Activated T-helper 1 cell treated with anti-CD3 and anti-CD28 coated beads, Interleukin-12 subunit alpha, Interleukin-12 subunit beta, Interleukin-2, Interleukin-4 antibody, amounts not matched to agents 30 ng/mL and 10 ng/mL and 1 ng/mL, durations not matched to agents 14 hours and 24 hours and 36 hours (primary cell): ENCODE measurements at places on chromosomes 12 and 14.

DNA sequence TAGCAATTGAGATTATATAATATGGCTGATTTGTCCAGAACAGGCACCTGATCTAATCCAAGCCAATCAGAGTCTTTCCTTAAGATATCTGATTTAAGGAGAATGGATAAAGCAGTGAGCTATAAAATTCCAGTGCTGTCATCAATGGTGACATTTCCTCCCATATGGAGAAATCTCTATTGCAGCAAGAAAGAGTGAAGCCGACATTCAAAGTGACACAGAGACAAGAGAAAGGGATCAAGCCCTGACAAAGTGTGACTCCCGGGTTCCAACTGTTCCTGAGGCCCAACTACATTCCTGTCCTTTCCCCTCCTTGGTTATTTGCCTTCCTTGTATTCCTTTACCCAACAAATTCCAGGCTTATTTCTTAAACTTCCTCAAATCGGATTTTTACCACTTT is 430.0 kb upstream of the SOX5 start:
- DNase-seq = no peak
- H3K4me1 ChIP-seq = no peaks in the 10 kb centered on the region
- no peak overlapping the region for H3K4me3 ChIP-seq
- no peaks in the 10 kb centered on the region for H3K27me3 ChIP-seq
- H3K36me3 ChIP-seq = no peaks in the 10 kb centered on the region

DNA sequence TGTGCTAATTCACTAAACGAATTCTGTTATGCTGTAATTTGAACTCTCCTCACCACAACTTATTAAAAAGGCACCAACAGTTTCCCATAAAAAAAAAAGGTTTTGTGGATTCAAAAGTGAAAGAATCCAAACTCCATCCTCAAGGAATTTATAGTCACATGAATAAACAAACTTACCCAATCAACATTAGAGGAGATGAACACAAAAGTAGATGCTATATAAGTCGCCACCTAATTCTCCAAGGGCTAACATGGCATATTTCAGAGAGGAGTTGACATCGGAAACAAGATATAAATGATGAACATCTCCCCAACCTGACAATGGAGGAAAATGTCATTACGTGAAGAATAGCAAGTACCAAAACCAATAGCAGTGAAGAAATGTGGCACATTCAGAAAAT is 265.5 kb upstream of the PRKD1 start:
- no peak overlapping the region for H3K4me3 ChIP-seq
- no peaks in the 10 kb centered on the region for H3K36me3 ChIP-seq
- no peak overlapping the region for H3K27ac ChIP-seq
- DNase-seq = no peak

DNA sequence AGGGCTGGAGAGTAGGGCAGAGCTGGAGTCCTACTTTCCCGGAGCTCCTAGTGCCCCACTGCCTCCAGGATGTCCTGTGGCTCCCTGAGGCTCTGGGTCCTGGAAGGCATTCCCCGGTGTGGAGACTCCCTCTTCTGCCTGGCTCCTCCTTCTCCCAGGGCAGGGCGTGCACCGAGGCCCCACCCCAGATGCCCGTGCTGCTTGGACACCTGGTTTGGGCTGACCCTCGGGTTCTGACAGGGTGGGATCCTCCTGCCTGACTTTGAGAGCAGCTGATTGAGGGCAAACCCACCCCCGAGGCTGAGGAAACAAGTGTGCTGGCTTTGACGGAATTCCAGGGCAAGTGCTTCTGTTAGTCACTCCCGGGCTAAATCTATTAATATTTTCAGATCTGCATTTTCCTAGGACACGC is 15.4 kb downstream of the TEAD4 start:
- no peak overlapping the region for H3K27ac ChIP-seq
- DNase-seq = no peak
- no peaks in the 10 kb centered on the region for H3K36me3 ChIP-seq
- no peaks in the 10 kb centered on the region for H3K27me3 ChIP-seq

DNA sequence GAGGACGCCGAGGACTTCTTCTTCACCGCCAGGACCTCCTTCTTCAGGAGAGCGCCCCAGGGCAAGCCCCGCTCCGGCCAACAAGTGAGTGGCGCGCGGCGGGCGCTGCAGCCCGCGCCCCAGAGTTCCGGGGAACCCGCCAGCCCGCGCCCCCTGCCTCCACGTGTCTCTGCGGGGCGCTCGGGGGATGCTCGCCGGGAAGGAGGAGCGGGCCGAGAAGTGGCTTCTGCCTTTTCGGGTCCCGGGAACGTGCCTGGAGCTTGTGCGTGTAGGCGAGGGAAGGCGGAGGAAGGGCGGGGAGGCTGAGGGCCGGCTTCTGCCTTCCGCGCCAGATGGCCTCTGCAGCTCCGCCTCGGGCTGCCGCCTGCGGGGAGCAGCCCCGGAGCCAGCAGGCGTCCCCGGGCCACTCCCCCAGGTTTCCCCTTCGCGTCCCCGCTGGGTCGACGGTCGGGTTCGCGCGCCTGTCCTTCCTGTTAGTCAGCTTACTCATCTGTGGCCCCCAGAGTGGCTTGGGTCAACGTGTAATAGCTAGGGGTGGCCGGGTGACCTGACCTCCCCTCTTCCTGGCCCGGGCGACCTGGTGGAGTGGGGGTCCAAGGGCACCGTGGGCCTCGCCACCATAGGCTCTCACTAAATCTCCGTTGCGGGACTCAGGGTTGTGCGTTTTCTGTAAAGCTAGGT is 505 bp downstream of the RASSF3 start:
- DNase-seq = peak; percentile 69
- H3K4me1 ChIP-seq = peaks cover 49% of the 10 kb centered on the region
- peak overlapping the region; percentile 97 for H3K4me3 ChIP-seq
- H3K27ac ChIP-seq = peak overlapping the region; percentile 89

- no peak for DNase-seq
- no peak overlapping the region for H3K4me3 ChIP-seq
- H3K4me1 ChIP-seq = no peaks in the 10 kb centered on the region
- peaks cover 2% of the 10 kb centered on the region for H3K27me3 ChIP-seq
- no peaks in the 10 kb centered on the region for H3K36me3 ChIP-seq
- no peak overlapping the region for H3K27ac ChIP-seq
Observed at GRCh38 chr12:103529306-103529705, 33.5 kb upstream of the C12orf42 start.

- H3K27ac ChIP-seq = no peak overlapping the region
- no peak overlapping the region for H3K4me3 ChIP-seq
- DNase-seq = no peak
- H3K27me3 ChIP-seq = peaks cover 15% of the 10 kb centered on the region
- no peaks in the 10 kb centered on the region for H3K4me1 ChIP-seq
- no peaks in the 10 kb centered on the region for H3K36me3 ChIP-seq
Observed at GRCh38 chr14:31544816-31545215, 16.4 kb upstream of the NUBPL start.

DNA sequence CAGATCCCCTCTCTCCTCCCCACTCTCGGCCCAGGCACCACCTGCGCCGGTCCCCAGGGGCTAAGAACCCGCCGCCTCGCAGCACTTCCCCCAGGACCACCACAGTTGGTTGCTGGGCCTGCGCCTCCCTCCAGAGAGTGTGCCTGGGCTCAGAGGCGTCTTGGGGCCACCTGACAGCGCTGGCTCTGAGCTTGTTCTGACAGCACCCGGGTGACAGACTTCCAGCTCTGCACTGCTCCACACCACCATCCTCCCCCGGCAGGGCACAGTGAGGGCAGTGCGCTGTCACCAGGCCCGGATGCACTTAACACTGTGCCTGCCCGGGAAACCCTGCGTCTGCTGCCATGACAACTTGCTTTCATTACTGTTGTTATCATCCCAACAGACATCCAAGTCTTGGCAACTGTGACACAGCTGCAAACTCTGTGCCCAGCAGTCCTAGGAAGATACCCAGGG is 6.6 kb downstream of the BRF1 start:
- peak overlapping the region; percentile 97 for H3K27ac ChIP-seq
- no peaks in the 10 kb centered on the region for H3K27me3 ChIP-seq
- DNase-seq = peak; percentile 73

- peaks cover 7% of the 10 kb centered on the region for H3K4me1 ChIP-seq
- no peaks in the 10 kb centered on the region for H3K36me3 ChIP-seq
- no peak for DNase-seq
- H3K27me3 ChIP-seq = peaks cover 11% of the 10 kb centered on the region
- H3K27ac ChIP-seq = no peak overlapping the region
- H3K4me3 ChIP-seq = no peak overlapping the region
Observed at GRCh38 chr12:55845785-55846496, 3.2 kb upstream of the MMP19 start.

DNA sequence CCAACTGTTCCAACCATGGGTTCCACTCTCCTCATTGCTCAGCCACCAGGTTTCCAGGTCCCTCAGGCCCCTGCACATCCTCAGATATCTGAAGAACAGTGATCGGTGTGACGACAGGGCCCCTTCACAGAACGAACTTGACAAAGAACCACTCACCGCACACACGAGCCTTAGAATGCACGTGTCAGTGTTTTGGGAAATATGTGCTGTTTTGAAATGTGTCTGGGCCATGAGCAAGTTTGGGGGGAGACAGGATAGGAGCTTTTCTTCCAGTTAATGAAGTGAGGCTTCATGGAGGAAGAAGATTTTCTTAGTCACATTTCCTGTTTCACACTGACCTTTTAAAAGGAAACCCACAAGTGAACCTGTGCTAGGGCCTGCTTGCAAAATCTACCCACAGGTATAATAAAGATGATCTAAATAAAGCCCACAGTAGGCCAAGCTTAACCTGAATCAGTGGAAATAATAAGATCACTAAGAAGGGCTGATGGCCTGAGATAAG is 58.6 kb downstream of the ZFP36L1 start:
- H3K4me1 ChIP-seq = peaks cover 67% of the 10 kb centered on the region
- DNase-seq = no peak
- H3K4me3 ChIP-seq = peak overlapping the region; percentile 16
- H3K27me3 ChIP-seq = no peaks in the 10 kb centered on the region
- H3K36me3 ChIP-seq = peaks cover 2% of the 10 kb centered on the region

DNA sequence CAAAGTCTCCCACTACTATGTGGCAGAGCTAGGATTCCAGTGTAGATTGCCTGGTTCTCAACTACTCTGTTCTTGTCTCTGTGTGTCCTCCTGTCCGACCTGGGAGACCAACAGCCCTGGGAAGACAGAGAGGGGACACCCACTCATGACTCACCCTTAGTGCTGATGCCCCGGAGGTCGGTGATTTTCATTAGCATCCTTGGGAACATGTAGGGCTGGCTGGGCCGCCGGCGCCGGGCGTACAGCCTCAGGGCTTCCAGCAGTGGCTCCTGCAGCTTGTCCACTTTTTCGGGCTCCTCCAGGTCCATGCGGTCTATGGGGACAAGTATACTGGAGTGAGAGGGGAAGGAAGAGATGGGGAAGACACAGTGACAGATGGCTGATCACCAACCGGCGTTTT is 5.9 kb upstream of the ITGB7 start:
- no peak overlapping the region for H3K4me3 ChIP-seq
- H3K27me3 ChIP-seq = no peaks in the 10 kb centered on the region
- H3K4me1 ChIP-seq = peaks cover 78% of the 10 kb centered on the region

- DNase-seq = no peak
- no peaks in the 10 kb centered on the region for H3K27me3 ChIP-seq
- H3K4me1 ChIP-seq = peaks cover 20% of the 10 kb centered on the region
- peaks cover 45% of the 10 kb centered on the region for H3K36me3 ChIP-seq
- no peak overlapping the region for H3K4me3 ChIP-seq
Observed at GRCh38 chr14:100336618-100337530, 13.7 kb downstream of the SLC25A47 start.

- no peak overlapping the region for H3K27ac ChIP-seq
- H3K36me3 ChIP-seq = no peaks in the 10 kb centered on the region
- DNase-seq = no peak
- H3K4me3 ChIP-seq = no peak overlapping the region
Observed at GRCh38 chr12:58372298-58372697, 430.9 kb downstream of the ATP23 start.

- H3K4me3 ChIP-seq = no peak overlapping the region
- no peak for DNase-seq
- H3K36me3 ChIP-seq = peaks cover 43% of the 10 kb centered on the region
- H3K27ac ChIP-seq = no peak overlapping the region
- peaks cover 41% of the 10 kb centered on the region for H3K4me1 ChIP-seq
Observed at GRCh38 chr12:48937170-48937569, 11.9 kb upstream of the FKBP11 start.

GRCh38 chr12:57173089-57173488 is 25.7 kb upstream of the LRP1-AS start:
- peak overlapping the region; percentile 26 for H3K27ac ChIP-seq
- peaks cover 6% of the 10 kb centered on the region for H3K27me3 ChIP-seq
- H3K4me3 ChIP-seq = no peak overlapping the region
- no peak for DNase-seq

GRCh38 chr12:89235189-89235993 is 116.9 kb downstream of the DUSP6 start:
- DNase-seq = no peak
- H3K36me3 ChIP-seq = peaks cover 30% of the 10 kb centered on the region
- H3K27me3 ChIP-seq = no peaks in the 10 kb centered on the region
- peak overlapping the region; percentile 82 for H3K27ac ChIP-seq
- H3K4me3 ChIP-seq = peak overlapping the region; percentile 53

GRCh38 chr14:103528146-103528586 is 830 bp upstream of the TRMT61A start:
- peaks cover 6% of the 10 kb centered on the region for H3K36me3 ChIP-seq
- DNase-seq = no peak
- H3K4me1 ChIP-seq = peaks cover 29% of the 10 kb centered on the region
- H3K4me3 ChIP-seq = peak overlapping the region; percentile 99
- peak overlapping the region; percentile 44 for H3K27ac ChIP-seq
- peaks cover 14% of the 10 kb centered on the region for H3K27me3 ChIP-seq

GRCh38 chr12:71950819-71951218 is 12.2 kb downstream of the TPH2 start:
- H3K36me3 ChIP-seq = no peaks in the 10 kb centered on the region
- no peak overlapping the region for H3K4me3 ChIP-seq
- no peak overlapping the region for H3K27ac ChIP-seq
- DNase-seq = no peak
- peaks cover 15% of the 10 kb centered on the region for H3K27me3 ChIP-seq

- no peaks in the 10 kb centered on the region for H3K27me3 ChIP-seq
- no peaks in the 10 kb centered on the region for H3K36me3 ChIP-seq
- H3K4me3 ChIP-seq = no peak overlapping the region
- no peak for DNase-seq
Observed at GRCh38 chr14:36773558-36773957, 111.9 kb downstream of the PAX9 start.

DNA sequence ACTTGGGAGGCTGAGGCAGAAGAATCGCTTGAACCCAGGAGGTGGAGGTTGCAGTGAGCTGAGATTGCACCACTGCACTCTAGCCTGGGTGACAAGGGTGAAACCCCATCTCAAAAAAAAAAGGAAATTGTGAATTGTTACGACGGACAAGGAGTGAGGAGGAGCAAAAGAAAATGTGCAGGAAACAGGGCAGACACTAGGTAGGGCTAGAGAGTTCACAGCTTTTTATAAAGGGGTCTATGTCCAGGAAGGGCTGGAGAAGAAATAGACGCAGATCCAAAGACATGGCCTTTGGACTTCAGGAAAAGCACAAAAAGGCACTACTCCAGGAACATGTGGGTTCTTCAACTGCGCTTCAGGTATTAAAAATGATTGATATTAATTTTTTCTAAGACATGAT is 34.4 kb downstream of the ATG14 start:
- no peak overlapping the region for H3K27ac ChIP-seq
- H3K27me3 ChIP-seq = no peaks in the 10 kb centered on the region
- DNase-seq = no peak
- no peak overlapping the region for H3K4me3 ChIP-seq
